ENCODE measurements at places on chromosomes 3 and 15. TPM values are rescaled to one million over a fixed set of nuclear protein-coding genes. Genes with fewer than 3 reads are reported as not detected.

P2RY12 gene
- 2.2 TPM for polyA plus RNA-seq

C3orf62 gene
- polyA plus RNA-seq, result 7.5 TPM

CHRFAM7A gene
- 1.00 TPM for polyA plus RNA-seq

DMXL2 gene
- 58.4 TPM for polyA plus RNA-seq

ZNF80 gene
- polyA plus RNA-seq, result 0.01 TPM

IGSF10 gene
- not detected for polyA plus RNA-seq

ST6GAL1 gene
- polyA plus RNA-seq, result 18.2 TPM

SLCO2A1 gene
- 7.9 TPM for polyA plus RNA-seq

FBLN2 gene
- 1.9 TPM for polyA plus RNA-seq

TGM4 gene
- not detected for polyA plus RNA-seq

STRIT1 gene
- polyA plus RNA-seq, result 0.18 TPM

CA12 gene
- polyA plus RNA-seq, result 1.8 TPM

Data from small intestine (tissue), 16 donors.